ENCODE measurements at places on chromosomes 1 and 21.
A peak's percentile ranks its signal among the peaks of the same experiment; 100 is the strongest.

GRCh38 chr1:153649137-153649862 is 9.2 kb upstream of the SNAPIN start:
- DNase-seq = no peak

GRCh38 chr1:147625362-147625995 is 44.8 kb downstream of the ACP6 start:
- DNase-seq = no peak

DNA sequence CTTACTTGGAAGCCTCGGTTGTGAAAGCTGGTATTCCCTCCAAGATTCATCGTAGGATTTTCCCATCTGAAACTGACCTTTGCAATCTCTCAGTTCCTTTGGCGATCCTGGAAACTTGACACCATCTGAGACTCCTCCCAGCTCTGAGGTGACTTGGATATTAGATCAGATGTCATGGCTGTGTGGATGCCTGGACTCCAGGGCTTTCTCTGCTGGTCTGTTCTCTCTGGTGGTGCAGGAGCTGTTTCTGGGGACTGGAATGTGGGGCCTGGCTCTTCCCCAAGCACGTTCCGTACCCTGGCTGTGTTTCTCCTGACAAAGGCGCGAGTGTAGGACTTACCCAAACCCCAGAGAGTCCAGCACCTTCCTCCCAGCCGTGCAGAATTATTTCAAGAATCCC is 252.2 kb downstream of the RPS6KC1 start:
- DNase-seq = peak; percentile 7

- DNase-seq = no peak
Measured at GRCh38 chr1:229192031-229192430, 78.9 kb upstream of the RAB4A start.

DNA sequence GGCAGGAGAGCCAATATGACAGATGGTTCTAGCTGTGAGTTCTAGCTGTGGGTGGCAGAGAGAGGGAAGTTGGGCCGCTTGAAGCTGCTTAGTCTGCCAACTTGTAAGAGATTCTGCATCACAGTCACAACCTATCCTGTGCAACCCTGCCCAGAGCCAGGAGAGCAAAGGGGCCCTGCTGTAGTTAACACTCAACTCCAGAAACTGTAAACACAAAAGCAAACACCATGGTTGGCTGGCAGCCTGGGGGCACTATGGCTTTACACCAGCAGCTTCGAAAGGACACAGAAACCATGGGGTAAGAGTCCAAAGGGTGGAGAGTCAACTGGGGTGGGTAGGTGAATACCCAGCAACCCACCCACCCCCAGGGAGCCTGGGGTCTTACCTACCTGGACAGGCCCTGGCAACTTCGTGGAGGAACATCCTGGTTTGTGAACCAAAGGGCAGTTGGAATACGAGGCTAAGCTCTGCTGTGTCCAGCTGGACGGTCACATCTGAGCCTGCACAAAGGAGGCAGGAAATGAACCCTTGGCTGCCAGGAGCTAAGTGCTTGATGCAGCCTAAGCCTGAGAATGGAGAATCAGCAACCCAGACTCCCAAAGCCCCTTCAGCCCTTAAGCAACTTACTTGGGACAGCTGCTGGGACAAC is 6.4 kb downstream of the INPP5B start:
- peak; percentile 100 for DNase-seq

GRCh38 chr1:7942214-7942921 is 1.7 kb upstream of the TNFRSF9 start:
- DNase-seq = peak; percentile 36

DNA sequence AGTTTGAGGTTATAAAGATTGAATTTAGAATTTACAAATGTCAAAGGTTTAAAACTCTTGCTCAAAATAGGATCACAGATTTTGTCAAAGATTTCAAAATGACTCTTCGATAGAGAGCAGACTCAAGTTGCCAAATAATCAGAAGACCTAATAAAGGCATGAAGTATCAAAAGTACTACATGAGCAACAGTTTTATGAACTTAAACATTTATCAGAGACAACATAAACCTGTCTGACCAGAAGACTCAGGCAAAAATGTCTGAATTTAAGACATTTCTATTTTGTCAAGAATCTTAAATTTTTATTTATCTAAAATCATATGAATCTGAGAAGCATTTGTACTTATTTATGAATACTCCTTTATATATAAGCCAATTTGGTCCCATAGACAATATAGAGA is 330.9 kb downstream of the PTPRU start:
- no peak for DNase-seq

GRCh38 chr1:149888999-149889289 is 10.4 kb upstream of the BOLA1 start:
- no peak for DNase-seq

DNA sequence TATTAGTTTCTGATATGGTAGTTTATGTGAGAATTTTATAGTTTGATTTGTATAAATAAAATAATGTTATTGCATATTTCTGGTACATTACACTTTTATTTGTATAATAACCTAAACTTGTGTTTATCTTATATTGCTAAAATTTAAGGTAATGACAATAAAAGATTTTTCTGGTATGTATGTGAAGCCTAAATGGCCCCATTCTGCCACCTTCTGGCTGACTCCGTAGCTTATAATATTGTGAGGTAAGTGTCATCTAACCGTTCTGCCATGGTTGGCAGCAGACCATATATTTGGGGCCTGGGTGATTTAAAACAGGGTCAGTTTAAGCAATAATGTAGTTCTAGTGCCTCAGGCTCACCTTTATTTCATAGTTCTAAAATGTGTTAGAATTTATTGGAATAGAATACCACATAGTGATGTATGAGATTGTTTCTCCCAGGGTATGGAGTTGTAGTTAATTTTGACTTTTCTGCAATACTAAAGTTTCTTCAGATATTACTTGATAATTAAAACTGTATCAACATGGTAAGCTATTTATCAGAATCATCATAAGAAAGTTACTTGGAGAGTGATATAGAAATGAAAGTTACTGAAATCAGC is 21.2 kb upstream of the PRKACB start:
- peak; percentile 19 for DNase-seq

Measured in NCI-H510A (cell line).